Naive thymus-derived CD4-positive, alpha-beta T cell (primary cell): ENCODE measurements at places on chromosomes 16 and 17.

DNA sequence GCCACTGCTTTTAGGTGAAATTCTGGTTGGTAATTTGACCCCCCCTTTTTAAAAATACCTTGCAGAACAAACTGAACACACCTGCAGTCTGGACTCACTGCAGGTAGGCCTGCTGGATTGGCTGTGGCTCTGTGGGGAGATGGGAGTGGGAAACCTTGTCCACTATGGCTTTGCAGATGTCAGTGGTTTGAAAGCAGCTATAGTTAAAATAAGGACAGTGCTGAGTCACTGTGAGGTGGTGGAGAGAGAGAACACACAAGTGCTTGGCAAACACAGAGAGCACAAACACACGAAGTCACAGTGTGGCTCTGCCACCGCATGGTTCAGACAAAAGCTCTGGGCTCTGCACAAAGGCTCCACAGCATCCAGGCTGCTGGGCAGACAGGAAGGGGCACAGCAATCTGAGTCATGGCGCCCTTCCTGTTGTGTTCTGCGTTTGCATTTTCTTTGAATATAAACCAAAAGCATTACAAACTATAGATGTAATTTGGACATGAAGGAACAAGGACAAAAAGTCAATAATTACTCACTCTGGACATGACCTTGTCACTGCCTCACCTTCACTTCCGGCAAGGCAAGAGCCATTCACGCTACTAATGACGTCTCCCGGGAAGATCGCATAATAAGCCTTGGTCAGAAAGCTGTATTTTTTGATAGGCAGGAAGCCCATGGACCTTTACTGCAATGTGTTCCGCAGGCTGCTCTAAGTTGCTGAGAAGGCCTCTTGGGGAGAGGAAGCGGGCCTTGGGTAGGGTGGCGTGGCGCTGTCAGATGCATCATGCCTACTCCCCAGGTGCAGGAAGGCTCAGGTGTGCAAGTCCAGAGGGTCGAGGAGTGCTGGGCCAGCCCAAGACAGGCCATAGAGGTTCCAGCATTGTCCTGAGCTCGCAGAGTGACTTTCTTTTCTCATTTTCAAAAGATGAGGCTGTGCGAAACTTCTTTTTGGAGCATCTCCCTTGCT is 60.1 kb upstream of the MED9 start:
- H3K27me3 ChIP-seq: no peaks in the 10 kb centered on the region
- no peaks in the 10 kb centered on the region for H3K36me3 ChIP-seq
- H3K4me3 ChIP-seq: no peak overlapping the region
- H3K27ac ChIP-seq: no peak overlapping the region
- no peaks in the 10 kb centered on the region for H3K4me1 ChIP-seq

DNA sequence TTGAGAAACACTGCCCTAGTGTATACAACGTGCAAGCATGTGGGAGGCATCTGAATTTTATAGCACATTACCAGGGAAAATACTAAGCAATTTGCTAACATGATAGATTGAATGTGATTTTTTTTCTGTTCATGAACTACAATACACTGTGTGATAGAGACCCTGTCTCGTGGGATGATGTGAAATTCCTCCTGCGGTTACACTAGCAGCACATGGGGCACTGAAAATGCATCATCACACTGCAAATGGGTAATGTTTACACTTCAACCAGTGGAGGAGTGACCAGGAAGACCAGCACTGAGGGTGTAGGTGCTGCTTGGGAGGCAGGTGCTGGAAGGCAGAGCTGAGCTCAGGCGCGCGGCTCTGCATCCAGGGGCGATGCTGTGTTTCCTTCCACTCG is 28.8 kb downstream of the ORC6 start:
- no peaks in the 10 kb centered on the region for H3K27me3 ChIP-seq
- H3K27ac ChIP-seq: no peak overlapping the region
- H3K4me3 ChIP-seq: no peak overlapping the region
- H3K4me1 ChIP-seq: no peaks in the 10 kb centered on the region
- H3K36me3 ChIP-seq: no peaks in the 10 kb centered on the region

DNA sequence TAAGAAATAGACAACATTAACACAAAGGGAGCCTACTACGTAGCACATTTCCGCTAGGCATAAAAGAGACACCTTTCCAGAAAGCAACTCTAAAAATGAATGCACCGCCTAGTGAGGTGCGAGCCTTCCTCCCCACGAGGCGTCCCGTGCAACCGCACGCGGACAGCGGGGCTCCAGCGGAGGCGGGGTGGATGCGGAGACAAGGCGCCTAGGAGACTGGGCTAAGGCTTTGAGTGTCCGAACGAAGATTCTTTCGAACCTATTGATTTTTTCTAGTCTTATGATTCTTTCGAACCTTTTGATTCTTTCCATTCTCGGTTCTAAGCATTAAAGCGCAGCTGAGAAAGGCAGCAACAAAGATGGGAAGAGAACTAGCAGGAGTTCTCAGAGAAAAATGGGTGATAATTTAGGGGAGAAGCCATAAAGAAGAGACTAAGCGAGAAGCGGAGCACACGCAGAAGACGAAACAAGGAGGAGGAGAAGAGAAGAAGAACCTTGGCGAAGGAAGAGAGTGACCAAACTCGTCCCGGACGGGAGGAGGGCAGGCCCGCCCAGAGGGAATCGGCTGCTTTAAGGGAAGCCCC is 394 bp upstream of the CPD start:
- peak overlapping the region; percentile 76 for H3K4me3 ChIP-seq
- DNase-seq: peak; percentile 72
- no peaks in the 10 kb centered on the region for H3K36me3 ChIP-seq
- peak overlapping the region; percentile 81 for H3K27ac ChIP-seq

DNA sequence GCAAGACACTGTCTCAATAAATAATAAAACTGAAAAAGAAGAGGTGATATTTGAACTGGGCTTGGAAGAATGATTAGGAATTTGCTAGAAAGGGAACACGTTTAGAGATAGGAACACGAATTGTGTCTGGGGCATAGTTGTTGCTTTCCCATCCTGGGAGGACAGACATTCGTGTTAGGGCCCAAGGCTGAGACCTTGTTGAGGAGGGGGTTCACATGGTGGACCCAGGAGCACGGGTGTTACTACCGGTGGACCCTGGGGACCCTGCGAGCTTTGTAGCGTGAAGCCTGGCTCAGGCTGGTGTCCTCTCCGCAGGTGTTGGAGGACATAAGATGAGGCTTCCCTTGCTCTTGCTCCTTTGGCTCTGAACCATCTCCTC is 1.2 kb downstream of the ACSF3 start:
- H3K27me3 ChIP-seq: no peaks in the 10 kb centered on the region
- H3K4me3 ChIP-seq: peak overlapping the region; percentile 73
- no peaks in the 10 kb centered on the region for H3K36me3 ChIP-seq
- no peak for DNase-seq
- peaks cover 52% of the 10 kb centered on the region for H3K4me1 ChIP-seq
- peak overlapping the region; percentile 73 for H3K27ac ChIP-seq

DNA sequence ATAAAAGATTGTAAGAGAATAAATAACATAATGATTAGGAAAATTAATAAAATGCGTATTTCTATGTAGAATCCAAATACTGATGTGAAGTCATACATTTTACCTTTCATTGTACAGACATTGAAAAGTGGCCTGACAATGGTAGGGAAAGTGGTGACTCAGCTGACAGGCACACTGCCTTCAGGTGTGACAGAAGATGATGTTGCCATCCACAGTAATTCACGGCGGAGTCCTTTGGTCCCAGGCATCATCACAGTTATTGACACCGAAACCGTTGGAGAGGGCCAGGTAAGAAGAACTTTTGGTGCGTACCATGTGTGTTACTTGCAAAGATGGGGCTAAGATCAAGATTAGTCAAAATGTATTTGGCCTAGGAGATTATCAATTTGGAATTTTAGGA is 232.8 kb downstream of the BCAS3 start:
- H3K27ac ChIP-seq: no peak overlapping the region
- no peak overlapping the region for H3K4me3 ChIP-seq
- H3K4me1 ChIP-seq: no peaks in the 10 kb centered on the region
- H3K27me3 ChIP-seq: no peaks in the 10 kb centered on the region
- no peaks in the 10 kb centered on the region for H3K36me3 ChIP-seq
- DNase-seq: no peak

DNA sequence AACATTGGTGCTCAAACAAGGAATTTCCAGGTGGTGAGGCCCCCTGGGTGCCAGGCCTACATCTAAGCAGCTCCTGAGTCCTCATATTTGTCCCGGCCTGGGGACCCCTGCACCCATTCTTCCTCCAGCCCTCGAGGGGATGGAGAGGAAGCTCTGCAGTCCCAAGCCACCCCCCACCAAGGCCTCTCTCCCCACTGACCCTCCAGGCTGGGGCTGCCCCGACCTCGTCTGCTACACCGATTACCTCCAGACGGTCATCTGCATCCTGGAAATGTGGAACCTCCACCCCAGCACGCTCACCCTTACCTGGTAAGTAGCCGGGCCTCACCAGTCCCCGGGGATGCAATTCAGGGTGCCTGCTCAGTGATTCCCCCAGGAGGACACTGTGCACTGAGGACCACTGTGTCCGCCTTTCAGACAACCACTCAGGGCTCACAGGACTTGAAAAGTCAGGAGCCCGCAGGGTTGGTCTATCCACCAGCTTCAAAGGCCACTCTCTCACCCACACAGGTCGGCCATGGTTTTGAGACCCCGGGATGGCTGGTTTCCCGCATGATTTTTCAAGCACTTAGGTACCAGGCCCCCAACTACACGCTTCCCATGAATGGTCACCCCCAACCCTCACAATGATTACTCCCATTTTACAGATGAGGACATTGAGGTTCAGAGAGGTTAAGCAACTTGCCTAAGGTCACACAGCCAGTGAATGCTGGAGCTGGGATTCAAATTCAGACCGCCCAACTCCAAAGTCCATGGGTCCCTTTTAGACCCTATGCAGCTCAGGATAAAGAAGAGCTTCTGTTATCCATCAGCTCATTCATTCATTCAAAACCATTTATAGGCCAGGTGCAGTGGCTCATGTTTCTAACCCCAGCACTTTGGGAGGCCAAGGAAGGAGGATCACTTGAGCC is 32.4 kb downstream of the IL21R start:
- no peak overlapping the region for H3K4me3 ChIP-seq
- no peak overlapping the region for H3K27ac ChIP-seq
- peaks cover 94% of the 10 kb centered on the region for H3K36me3 ChIP-seq
- H3K27me3 ChIP-seq: no peaks in the 10 kb centered on the region
- no peak for DNase-seq
